T-helper 1 cell (primary cell): ENCODE measurements at places on chromosomes 11 and 22.

DNA sequence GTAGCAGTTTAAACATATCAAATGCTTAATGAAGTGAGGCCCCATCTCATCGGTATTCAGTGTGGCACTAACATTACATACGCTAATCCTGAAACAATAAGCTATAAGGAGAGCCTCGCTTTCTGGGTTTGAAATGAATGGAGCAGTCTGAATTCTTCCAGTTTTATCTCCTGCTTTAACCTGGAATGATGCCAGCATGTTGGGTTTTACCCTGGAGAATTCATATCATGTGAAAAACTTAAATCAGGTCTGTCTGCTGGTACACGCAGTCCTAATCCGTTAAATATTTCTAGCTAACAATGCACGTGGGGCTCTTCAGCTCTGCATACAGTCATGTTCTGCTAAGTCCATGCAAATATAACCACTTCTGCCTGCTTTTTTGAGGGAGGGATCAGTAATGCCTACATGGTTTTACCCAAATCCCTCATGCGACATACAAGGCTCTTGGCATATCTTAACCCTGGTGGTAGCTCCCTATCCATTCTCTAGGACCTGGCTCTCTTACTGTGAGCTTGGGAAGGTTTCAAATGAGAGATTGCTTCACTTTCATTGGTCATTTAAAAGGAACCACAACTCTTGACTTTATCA is 92.7 kb downstream of the COMMD9 start:
- DNase-seq = no peak

DNA sequence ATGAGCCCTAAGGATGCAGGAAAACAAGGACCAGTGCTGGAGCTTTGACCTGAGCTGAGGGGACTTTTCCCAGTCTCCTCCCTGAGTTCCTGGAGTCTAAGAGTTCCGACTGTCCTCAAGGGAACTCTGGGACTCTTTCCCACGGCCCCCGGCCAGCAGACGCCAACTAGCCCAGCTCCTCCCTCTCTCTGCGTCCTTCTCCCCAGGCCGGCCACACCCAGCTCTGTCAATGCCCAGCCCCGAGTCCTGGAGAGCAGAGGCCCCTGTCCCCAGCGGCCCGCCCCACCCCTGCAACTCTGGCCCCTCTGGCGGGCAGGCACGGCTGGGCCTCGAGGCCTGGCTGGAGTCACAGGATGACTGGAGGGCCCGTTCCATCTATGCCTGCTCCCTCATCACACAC is 29.8 kb downstream of the NECTIN1 start:
- no peak for DNase-seq

- no peak for DNase-seq
Measured at GRCh38 chr22:25890651-25891050, 148.7 kb downstream of the MYO18B start.

- no peak for DNase-seq
Measured at GRCh38 chr11:12288212-12288930, 89.0 kb upstream of the PARVA start.

DNA sequence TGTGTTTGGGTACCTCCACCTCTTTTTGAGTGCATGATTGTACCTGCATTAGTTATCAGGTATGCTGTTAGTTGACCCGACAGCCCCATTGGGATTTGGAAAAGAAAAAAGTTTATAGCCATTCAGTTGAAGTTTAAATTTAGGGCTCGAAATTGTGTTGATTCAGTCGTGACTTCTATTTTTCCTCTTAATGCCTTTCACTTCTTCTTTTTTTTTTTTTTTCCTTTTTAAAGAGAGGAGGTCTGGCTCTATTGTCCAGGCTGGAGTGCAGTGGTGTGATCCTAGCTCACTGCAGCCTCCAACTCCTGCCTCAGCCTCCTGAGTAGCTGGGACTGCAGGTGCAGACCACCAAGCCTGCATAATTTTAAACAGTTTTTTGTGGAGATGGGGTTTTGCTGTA is 2.3 kb downstream of the STT3A start:
- DNase-seq = no peak

- no peak for DNase-seq
Measured at GRCh38 chr11:6747097-6747668, 24.6 kb downstream of the OR2AG2 start.

GRCh38 chr11:126332221-126332711 is 23.2 kb upstream of the ST3GAL4 start:
- no peak for DNase-seq

GRCh38 chr11:2151500-2152257 is 9.3 kb downstream of the INS start:
- peak; percentile 72 for DNase-seq

GRCh38 chr11:130677486-130678153 is 229.2 kb downstream of the ADAMTS15 start:
- no peak for DNase-seq

DNA sequence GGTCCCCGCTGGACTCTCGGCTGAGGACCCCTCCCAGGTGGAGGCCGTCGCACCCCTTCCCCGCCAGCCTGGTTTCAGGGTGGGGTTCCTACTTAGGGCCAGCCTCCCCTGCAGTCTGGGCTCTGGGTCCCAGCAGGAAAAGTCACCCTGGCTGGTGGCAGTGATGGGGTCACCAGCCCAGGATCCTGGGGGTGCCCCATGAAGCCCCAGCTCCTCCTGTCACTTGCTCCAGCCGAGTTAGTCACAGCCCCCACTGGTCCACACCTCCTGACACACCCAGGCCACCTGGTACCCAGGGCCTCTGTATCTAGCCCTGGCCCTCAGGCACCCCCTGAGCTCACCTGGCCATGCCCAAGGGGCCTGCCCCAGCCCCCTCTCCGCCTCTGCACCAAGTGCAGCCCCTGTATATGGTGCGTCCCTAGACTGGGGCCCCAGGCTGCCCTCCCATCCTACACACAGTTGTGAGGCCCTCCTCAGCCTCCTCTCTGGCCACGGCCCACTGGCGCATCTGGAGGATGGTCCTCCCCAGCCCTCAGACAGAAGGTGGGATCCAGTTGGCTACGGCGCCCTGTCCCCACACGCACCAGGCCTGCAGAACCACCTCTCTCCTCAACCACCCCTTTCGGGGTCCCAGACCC is 6.7 kb downstream of the PLXNB2 start:
- DNase-seq = no peak

DNA sequence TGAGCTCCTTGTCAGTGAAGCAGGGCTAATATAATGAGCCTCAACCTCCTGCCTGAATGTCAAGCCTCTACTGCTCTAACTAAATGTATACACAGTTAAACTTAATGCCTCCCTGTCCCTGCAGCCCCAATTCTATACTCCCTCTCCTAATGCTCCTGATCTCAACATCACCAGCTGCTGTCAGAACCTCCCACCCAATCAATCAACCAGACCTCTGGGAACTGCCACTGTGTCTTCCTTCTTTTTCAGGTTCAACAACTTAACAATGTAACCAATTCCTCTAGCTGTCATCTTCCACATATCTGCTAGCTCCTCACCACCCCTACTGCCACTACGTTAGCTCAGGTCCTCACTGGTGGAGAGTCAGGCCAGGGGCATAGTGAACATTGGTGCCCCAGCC is 339.8 kb upstream of the NARS2 start:
- DNase-seq = no peak

DNA sequence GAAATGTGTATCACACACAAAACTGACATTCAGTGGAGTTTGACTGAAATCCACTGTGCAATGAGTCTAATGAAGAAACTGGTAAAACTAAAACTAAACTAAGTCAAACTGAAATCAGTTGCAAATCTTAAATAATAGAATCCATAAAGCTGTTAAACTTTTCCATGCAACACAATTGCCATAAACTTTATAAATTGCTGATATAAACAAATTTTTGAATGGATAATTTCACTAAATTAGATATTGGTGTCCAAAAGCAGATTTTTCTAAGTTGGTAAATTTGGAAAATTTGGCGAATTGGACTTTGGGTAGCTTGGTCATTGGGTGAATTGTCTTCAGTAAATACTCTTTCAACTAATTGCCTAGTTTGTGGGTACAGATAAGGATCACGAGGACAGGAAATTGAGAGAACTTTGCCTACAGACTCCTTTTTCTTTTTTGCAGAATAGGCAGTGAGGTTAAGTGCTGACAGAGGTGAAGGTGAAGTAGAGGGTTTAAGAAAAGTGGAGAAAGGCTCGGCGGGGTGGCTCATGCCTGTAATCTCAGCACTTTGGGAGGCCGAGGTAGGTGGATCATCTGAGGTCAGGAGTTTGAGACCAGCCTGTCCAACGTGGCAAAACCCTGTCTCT is 12.8 kb downstream of the MRPL17 start:
- no peak for DNase-seq

DNA sequence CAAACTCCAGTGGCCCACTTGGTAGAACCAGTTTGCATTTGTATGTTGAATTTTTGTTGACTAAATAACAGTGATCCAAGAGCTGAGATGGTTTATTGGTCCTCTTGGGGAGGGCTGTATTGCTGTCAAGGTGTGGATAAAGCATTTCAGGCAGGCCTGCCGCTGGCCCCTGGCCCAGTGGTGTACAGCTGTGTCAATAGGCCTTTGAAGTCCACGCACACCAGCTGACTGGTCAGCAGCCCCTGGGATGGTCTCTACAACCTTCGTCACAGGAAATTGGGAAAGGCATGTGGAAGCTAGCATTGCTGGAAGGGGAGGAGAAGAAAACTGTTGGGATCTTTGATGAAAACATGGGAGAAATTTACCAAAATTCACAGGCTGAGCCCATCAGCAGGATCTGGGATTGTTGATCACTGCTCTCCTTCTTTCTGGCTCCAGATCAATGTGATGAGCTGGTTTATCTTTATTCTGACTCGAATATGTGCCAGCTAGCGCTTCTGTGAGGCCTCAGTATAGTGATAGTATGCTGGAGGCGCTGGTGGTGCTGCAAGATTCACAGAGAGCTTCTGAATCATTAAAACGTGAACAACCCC is 12.5 kb upstream of the E2F8 start:
- no peak for DNase-seq

GRCh38 chr11:76577226-76577920 is 93.2 kb downstream of the LRRC32 start:
- DNase-seq = no peak

DNA sequence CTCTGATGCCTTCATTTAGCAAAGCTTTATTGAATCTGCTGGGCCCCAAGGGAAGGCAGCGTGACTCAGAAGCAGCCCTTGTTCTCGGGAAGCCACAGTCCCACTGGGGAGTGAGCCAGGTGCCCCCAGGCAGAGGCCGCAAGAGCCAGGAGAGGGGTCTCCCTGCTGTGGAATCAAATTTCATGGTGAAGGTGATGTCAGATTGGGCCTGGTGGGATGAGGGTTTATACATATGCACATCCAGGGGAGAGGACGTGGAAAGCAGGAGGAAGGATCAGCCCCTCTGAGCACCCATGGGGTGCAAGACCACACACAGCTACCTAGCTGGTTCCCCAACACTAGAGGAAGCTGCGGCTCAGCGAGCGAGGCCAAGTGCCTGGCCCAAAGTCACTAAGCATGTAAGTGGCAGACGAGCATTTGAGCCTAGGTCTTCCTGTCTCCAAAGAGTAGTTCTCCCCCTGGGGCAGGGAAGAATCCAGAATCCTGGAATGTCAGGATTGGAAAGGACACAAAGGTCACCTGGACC is 2.0 kb downstream of the SYNGR1 start:
- DNase-seq = no peak

DNA sequence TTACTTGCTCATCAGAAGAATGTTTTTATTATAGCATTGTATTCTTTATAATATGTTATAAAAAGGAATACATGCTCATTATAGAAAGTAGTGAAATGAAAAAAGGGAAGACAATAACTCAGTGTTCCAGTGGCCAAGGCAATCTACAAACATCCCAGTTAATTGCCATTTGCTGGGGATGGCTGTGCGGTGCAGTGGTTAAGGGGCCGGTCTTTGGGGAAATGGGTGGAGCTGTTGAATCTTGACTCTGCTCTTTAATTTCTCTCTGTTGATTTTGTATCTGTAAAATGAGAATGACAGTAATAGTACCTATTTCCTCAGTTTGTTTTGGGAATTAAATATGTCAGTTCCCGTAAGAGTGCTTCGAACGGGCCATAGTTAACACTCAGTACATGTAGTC is 212.7 kb upstream of the TBCEL start:
- no peak for DNase-seq

- no peak for DNase-seq
Measured at GRCh38 chr11:131691181-131692041, 321.0 kb downstream of the NTM start.

- DNase-seq = no peak
Measured at GRCh38 chr11:60951904-60952741, at the start of gene SLC15A3. SLC15A3 (minus strand) TSS chr11:60952176; CDS start chr11:60951551, 625 bp downstream.

- no peak for DNase-seq
Measured at GRCh38 chr11:130308886-130309285, 5.8 kb downstream of the ZBTB44 start.

- DNase-seq = no peak
Measured at GRCh38 chr11:75144716-75145014, 6.2 kb upstream of the SLCO2B1 start.

DNA sequence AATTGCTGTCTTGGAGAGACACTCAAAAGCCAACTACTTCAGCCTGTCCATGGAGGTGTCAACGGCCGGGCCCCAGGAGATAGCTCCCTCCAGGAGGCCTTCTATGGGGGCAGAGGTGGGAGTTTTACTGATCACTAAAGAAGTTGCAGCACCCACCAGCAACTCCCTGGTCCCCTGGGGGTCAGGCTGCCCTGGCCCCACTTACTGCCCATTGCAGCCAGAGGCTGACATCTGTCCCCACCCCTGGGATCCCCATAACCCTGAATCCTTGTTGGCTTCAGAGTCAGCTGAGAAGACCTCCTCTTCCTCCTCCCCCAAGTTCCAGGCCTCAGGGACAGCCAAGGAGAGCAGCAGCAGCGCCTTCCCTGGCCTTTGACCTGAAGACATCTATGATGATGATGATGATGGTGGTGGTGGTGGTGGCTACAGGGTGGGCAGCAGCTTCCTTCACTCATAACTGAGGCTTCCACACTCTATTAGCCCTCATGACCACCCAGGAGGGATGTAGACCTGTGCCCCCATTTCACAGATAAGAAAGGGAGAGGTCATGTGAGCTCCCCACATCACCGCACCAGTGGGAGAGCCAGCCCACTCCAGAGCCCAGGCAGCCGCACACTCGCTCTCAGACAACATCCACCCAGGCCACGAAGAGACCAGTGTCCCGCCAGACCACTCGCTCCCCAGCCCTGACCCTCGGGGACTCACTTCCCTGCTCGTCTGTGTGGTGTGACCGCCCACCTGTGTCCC is 43.8 kb upstream of the FGF3 start:
- DNase-seq = no peak

GRCh38 chr22:32745251-32745995 is 56.1 kb upstream of the TIMP3 start:
- DNase-seq = no peak

GRCh38 chr22:49996518-49997250 is 15.9 kb downstream of the IL17REL start:
- no peak for DNase-seq
